ENCODE measurements at places on chromosomes 12 and 14.
A peak's percentile ranks its signal among the peaks of the same experiment; 100 is the strongest.

- no peak for DNase-seq
Measured at GRCh38 chr12:14846042-14846587, 2.8 kb upstream of the ART4 start.

DNA sequence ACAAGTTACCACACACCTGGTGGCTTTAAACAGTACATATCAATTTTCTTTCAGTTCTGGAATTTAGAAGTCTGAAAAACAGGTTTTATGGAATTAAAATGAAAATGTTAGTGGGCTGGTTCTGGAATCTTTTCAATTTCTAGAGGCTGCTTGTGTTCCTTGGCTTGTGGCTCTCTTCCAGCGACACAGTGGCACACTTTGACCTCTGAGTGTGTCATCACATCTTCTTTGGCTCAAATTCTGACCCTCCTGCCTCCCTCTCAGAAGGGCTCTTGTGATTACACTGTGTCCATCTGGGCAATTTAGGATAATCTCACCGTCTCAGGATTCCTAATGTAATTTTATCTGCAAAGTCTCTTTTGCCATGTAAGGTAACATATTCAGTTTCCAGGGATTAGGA is 170.0 kb downstream of the PLCZ1 start:
- DNase-seq, result no peak

DNA sequence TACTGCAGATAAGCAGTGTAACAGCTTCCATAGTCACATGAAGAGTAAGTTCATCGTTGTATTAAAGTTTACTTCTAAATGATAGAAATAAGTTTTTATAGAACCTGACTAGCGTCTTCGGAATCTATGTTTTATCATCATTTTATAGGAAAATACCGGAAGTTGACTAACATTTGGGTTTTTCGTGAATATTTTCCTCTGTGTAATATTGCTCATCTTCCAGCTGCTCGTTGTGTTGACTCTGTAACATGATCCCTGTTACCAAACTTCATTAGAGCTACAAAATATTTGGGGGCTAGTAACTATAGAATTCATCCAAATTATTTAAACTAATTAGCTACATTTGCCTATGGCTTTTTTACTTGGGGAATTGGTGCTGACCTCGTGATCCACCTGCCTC is 37.2 kb downstream of the DDX51 start:
- DNase-seq, result no peak

GRCh38 chr12:12947902-12948301 is 4.1 kb downstream of the GPRC5D start:
- DNase-seq, result no peak

DNA sequence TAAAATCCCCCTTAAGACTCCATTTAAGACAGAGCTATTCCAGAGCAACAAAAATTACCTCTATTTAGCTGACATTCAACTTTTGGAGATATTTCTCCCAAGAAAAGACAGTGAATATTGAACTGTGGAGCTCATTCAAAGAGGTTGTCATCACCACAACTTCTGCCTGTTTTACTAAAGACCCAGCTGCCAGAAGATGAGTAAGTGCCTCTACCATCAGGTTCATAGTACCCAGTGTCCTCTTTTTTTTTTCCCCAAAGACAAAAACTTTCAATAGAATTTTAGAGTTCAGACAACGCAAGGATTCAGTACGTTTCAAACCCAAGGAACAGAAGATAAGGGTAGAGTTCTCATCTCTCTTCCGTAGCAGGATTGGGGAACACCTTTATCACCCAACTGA is 461.3 kb downstream of the BCAT1 start:
- DNase-seq, result no peak

- no peak for DNase-seq
Measured at GRCh38 chr14:26078561-26078960, 519.3 kb downstream of the NOVA1 start.

DNA sequence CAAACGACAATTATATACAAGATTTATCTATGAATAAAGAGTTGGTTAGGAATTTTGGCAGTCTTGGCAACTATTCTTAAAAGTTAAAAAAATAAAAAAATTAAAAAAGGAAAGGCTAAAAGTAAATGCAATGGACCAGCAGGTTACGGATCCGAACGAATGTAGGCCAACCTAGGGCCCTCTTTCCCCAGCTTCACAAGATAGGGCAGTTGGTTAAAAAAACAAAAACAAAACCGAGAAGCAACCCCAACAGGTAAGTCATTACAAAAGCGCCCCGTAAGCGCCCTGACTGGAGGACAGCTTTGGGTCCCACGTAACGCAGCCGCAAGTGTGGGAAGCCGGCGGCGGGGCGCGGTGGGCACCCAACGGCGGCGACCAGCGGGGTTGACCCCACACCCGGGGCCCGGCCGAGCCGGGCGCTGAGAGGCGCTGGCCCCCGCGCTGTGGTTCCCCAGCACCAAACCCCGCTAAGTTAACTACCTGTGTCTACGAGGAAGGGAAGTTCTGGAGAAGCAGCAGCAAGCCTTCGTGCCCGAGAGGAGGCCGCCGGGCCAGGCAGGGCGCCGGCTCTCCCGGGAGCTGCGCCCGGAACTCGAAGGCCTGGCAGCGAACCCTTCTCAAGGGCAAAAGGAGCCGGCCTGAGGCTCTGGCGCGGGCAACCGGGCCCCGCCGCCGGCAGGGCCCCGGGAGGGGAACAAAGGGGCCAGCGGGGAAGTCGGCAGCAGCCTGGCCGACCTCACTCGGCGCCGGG is 882 bp downstream of the HECTD1 start:
- peak; percentile 3 for DNase-seq

DNA sequence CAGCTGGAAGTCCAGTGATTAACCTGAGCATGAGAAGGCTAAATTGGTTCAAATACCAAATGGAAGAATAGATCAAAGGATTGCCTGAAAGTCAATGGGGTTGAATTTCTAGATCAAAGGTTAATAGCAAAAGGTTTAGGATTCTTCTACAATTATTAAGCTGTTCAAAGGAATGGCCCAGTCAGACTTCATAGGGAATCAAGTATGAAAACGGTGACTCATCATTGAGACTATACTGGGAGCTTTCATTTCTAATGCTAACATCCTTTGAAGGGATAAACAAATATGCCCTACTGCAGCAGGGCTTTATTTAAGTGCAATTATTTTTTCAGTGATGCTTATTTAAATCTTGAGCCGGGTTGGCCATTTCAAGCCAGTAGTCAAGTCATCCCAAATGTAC is 152.8 kb downstream of the RIMBP2 start:
- no peak for DNase-seq

GRCh38 chr14:76333664-76334063 is 42.3 kb upstream of the ESRRB start:
- no peak for DNase-seq

DNA sequence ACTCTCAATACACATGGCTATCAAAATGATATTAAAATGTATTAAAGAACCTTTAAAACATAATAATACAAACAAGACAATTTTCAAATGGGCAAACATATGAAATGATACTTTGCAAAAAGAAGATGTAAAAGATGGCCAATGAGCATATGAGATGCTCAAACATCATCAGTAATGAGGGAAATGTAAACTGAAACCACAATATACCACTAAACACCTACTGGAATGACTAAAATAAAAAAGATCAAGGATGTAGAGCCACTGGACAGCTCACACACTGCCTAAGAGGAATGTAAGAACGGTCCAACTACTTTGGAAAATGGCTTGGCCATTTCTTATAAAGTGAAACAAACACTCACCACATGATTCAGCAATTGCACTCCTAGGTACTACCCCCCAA is 97.2 kb upstream of the BBS10 start:
- DNase-seq, result no peak

DNA sequence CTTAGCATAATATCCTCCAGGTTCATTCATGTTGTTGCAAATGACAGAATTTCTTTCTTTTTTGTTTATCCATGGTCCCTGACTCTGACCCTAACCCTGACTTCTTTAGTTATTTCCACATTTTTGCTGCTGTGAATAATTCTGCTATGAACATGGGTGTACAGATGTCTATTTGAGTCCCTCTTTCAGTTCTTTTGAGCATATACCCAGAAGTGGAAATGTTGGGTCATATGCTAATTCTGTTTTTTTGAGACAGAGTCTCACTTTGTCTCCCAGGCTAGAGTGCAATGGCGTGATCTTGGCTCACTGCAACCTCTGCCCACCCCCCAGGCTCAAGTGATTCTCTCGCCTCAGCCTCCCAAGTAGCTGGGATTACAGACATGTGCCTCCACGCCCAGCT is 33.1 kb downstream of the KNTC1 start:
- no peak for DNase-seq
